ENCODE measurements at places on chromosomes 11 and 22. TPM values are rescaled to one million over a fixed set of nuclear protein-coding genes. Genes with fewer than 3 reads are reported as not detected.

DNA sequence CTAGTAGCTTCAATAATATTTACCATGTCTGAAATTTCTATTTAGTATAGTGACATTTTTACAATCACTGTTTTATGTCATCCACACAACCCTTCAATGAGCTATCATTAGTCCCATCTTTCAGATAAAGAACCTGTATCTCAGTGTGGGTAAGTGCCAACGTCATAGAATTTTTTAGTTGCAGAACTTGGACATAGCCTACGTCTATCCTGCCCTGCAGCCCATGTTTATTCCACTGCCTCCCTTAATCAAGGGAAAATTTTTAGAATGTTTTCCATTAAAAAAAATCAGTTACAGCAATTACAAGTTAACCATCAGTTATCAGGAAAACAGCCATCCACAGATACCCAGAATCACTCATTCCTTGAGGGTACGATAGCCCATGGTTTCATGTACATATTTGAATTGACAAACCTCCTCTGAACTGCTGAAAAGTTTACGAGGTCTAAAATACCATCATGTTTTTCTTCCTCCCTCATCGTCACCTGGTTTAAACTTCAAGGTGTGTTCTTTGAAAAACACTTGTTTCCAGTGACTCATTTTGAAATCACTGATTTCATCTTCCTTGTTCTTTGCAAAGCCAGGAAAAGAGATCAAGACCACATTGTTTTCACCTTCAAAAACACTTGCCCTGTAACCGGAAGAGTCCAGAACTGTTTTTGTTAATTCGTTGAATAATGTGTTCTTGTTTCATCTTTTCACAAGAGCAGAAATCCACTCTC is 100.9 kb downstream of the FAM76B start:
- no peak for DNase-seq

GRCh38 chr22:34430386-34430785 is 510.1 kb upstream of the LARGE1 start:
- DNase-seq = no peak

- no peak for DNase-seq
These were observed 1.7 kb downstream of the APOL5 start for GRCh38 chr22:35719212-35719875.

DNA sequence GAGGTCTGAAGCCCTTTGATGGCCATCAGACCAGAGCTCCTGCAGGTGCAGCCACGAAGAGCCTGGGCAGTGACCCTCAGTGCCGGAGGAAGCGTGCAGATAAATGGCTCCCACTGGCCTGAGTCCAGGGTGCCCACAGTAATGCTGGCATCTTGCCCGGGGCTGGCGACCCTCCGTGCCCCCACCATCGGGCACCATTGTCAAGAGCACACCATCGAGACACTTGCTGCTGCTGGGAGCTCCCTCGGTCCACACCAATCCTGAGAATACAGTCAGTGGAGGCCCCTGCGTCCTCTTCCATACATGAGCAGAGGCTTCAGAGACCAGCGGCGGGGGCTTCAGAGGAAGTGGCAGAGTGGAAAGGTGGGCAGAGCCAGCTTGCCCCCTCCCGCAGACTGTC is 1448.3 kb downstream of the BRD1 start:
- DNase-seq = no peak

DNA sequence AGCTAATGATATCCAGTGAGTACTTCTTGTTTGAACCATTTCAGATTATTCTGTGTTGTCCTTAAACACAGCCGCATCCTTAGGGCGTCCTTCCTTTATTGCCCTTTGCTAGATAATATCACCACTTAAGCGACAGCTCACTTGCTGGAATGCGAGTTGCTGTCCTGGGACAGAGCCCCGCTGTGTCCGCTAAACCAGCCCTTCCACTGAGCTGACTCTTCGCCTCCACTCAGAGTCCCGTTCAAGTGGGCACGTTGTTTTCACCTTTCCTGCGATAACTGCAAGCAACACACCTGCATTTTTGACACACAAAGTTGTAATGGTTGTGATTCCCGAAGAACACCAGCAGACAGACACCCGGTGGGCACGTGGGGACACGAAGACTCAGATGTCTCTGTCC is 140.0 kb downstream of the TBC1D22A start:
- DNase-seq = no peak

GRCh38 chr11:92332986-92333385 is 108.4 kb downstream of the FAT3 start:
- DNase-seq = no peak

DNA sequence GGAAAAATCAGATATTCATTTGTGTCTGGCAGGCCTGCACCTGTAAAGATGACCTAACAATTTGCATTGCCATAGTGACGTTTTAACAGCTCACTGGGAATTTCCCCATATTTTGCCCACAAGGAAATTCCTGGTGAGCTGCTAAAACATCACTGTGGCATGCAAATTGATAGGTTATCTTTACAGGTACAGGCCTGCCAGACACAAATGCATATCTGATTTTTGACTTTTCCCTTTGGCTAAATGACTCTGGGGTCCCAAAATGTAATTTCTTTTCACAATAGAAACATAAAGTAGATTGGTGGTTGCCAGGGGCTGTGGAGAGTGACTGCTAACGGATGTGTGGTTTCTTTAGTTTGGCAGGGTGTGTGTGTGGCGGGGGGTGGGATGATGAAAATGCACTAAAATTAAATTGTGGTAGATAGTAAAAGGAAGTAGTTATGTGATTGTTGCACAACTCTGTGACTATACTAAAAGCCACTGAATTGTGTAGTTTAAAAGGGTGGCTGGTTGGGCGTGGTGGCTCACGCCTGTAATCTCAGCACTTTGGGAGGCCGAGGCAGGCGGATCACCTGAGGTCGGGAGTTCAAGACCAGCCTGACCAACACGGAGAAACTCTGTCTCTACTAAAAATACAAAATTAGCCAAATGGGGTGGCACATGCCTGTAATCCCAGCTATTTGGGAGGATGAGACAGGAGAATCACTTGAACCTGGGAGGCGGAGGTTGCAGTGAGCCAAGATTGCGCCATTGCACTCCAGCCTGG is 18.5 kb upstream of the FEZ1 start:
- no peak for DNase-seq

GRCh38 chr11:45355706-45356041 is 69.5 kb upstream of the SYT13 start:
- DNase-seq = no peak

The OR52E8 gene
- total RNA-seq = not detected

- no peak for DNase-seq
These were observed 58.6 kb downstream of the DDIAS start for GRCh38 chr11:82959987-82960778.

The GGTLC2 gene
- not detected for total RNA-seq

DNA sequence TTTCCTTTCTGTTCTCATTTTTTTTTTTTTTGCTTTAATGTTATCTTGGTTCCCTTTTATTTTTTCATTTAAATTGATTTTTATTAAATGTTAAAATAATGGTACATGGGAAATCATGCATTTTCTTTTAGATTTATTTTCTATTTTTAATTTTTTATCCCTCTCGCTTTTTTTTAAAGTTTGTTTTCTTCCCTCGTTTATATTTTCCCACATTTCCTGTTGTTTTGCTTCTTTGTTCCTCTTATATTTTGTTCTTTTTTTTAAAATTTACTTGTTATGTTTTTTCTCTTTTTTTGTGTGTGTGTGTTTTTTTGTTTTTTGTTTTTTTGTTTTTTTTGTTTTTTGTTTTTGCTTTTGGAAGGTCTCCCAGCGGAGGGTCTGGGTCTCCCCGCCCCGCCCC is 34.9 kb upstream of the EIF3D start:
- DNase-seq = no peak

The KCNJ5 gene
- total RNA-seq = 0.15 TPM

The SLC22A9 gene
- not detected for total RNA-seq

- no peak for DNase-seq
These were observed 118.1 kb downstream of the DBX1 start for GRCh38 chr11:20042045-20042639.

DNA sequence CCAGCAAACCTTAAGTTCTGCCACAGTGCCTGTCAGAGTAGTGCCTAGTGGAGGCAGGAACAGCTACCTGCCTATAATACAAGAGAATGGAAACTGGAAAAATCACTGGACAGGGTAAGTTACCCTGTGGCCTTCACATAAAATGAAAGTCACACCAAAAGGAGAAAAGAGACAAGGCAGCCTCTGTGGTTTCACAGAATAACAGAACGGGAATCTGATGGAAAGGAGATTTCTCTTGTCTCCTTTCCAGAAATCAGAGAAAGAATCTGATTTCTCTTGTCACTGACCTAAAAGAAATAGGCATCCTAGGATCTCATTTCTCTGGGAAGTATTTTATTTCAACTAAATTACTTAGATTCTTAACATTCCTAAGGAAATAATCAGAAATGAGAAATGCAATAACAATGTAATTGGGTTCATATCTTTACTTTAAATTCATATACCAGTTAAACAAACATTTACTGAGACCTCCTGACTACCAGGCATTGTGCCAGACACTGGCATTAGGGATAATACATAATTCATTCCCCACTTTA is 41.6 kb downstream of the PRCP start:
- DNase-seq = peak; percentile 77

The SHISA8 gene
- not detected for total RNA-seq

The GPR83 gene
- not detected for total RNA-seq

DNA sequence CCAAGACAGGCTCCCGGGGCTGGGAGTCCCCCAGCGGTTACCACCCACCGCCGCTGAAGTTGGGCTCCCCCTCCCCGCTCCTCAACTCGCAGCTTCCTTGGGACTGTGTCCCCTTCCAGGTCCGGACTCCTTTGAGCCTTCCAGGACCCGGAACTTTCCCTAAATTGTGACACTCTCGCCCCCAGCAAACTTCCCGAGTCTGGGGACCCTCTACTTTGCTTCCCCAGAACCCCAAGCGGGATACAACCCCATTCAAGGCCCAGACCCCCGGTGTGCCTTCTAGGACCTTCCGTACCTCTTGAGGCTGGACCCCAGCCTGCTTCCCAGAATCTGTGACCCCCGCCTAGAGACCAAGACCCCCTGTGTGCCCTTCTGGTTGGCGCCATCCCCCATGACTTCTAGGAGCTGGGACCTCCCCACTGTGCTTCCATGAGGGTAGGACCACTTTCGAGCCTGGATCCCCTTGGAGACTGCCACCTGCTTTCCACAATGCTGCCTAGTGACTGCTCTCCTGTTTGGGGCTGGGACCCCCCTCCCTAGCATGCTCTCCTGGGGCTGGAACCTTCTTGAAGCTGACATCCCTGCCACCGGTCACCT is 587 bp downstream of the MYRF start:
- DNase-seq = no peak

DNA sequence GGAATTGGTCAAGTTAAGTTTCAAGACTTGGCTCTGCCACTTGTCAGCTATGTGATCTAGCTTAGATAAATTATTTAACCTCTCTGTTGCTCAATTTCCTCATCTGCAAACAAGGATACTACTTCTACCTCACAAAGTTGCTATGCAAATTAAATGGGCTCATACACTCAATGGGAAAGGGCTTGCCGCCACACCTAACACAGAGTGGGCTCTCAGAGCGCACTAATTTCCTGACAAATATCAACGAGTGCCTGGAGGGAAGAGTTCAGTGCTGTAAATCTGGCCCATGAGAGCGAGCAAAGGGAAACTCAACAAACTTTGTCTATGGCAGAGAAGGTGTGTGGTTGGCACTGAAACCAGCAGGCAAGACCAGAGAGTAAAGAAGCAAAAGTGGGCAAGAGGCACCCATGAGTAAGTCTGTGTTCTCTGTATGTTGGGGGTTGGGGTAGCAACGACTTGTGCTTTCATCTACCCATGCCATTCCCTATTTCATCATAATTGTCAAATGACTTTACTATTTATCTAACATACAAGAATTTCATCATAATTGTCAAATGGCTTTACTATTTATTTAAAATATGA is 60.7 kb upstream of the PHF21A start:
- no peak for DNase-seq

- no peak for DNase-seq
These were observed 211.4 kb downstream of the AASDHPPT start for GRCh38 chr11:106288822-106289387.

GRCh38 chr11:10500757-10501684 is 40.0 kb downstream of the RNF141 start:
- DNase-seq = no peak

The SCUBE2 gene
- 0.76 TPM for total RNA-seq

GRCh38 chr22:25161916-25162530 is 37.6 kb upstream of the CRYBB3 start:
- DNase-seq = no peak

- peak; percentile 1 for DNase-seq
These were observed 38.3 kb upstream of the CXCR5 start for GRCh38 chr11:118845369-118845768.

DNA sequence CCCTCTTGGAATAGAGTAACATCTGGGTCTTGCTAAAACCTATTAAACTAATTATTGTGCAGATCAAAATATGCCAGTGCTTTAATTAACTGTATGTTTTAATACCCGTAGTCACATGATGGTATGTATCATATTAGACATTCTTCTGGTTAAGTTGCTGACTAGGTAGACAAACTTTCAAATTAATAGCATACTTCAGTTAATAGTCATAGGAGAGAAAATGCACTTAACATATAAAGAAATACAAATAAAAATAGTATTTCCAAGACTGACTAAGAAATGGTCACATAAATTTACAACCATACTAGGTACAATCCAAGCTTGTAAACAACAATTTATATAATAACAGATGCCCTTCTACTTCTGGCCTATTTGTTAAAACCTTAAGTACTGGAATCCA is 7.6 kb upstream of the EXPH5 start:
- no peak for DNase-seq

DNA sequence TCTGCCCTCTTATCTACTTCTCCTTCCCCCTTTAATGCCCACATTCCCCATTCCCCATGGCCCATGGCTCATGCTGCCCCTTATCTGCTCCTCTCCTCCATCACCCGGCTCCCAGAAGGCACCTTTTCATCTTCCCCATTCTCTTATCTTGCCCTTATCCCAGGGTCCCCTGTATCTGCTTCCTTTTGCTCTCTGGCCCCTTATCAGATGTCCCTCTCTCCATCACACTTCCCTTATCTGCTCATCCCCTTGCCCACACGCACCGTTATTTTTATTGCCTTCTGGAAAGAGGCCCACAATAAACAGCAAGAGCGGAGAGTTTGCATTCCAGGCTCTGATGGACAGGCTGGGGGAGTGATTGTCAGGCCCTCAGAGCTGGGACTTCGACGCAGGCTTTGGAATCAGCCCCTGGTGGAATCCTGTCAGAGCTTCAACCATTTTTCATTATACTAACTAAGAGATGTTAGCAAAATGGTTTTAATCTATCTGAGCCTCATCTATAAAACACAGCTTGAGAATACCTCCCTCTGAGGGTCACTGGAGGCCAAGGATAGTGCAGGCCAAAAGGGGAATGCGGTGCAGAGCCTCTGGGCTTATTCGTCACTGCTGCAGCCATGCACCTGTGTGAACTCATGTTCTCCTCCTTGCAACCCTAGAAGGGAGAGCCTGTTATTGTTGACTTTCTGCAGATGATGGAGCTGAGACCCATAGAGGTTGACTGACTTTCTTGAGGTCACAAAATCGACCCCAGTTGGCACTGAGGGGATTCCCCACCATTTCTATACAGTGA is 37.0 kb upstream of the LRRC55 start:
- DNase-seq = no peak

- DNase-seq = no peak
These were observed 20.1 kb upstream of the PANX2 start for GRCh38 chr22:50150161-50151129.

The RTN4RL2 gene
- total RNA-seq = 0.23 TPM

- DNase-seq = no peak
These were observed 23.0 kb downstream of the ZFTA start for GRCh38 chr11:63745304-63746170.
